Vagina (tissue), 2 donors: ENCODE measurements at places on chromosomes 16 and 17.
A peak's percentile ranks its signal among the peaks of the same experiment; 100 is the strongest.

GRCh38 chr16:82634955-82635610 is 8.3 kb downstream of the CDH13 start:
- no peak for DNase-seq

DNA sequence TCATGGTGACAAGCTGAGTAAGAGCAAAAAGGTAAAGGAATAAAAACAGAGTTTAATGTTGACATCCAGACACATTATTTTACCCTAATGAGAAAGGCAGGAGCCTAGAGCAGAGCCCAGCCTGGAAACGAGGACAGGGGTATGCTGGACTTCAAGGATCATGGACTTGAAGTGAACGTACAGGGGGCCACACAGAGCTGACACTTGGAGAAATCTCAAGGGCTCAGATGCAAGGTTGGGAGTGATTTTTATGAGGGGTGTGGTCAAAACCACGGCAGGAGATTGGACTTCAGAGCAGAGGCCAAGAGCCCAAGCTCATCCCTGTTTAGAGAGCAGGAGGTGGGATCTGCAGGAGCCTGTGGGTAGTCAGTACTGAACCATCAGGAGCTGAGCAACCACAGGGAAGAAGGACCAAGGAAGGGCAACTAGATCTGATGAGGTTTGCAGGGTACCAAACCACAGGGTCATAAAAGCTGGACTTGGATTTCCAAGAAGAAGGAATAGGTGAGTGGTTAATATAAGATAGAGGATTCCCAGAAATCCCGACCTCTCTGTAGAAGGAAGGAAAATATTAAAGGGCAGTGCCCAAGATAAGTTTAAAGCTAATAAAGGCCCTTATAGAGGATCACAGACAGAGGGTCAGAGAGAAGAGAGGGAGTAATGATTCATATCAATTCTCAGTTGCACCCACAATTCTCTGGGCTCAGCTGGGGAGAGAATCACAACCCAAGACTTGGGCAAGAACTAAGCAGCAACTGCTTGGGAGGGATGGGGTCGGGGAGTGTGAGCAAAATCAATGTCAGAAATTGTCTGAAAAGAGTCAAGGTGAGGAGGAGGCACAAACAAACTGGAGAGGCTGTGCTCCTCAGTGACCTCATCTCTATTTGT is 331.7 kb downstream of the SOX9 start:
- no peak for DNase-seq

DNA sequence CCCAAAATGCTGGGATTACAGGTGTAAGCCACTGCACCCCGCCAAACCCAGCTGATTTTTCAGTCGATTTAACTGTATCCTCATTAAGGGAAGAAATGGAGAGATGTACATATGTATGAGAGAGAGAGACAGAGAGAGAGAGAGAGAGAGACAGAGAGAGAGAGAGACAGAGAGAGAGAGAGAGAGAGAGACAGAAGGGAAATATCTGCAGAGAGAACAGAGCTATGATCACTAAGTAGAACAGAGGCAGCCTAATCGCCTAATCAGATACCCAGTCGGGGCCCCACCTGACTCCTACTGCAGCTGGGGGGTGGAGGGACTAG is 70.0 kb downstream of the RBBP6 start:
- DNase-seq: no peak

DNA sequence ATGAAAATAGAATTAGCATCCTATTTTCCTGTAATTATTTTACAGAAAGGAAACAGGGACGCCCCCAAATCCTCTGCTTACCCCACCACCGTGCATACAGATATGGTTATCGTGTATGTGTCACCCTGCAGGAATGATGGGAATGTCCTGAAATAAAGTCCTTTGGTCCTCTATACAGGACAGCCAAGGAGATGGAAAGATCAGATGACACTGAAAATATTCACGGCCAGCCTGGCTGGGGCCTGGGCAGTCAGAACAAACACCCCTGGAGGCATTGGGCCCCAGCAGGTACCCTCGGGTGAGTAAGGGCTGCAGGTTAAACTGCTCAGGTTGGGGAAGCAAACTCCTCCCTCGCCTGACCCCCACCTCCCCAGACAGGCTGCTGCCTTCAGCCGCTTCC is 368.0 kb downstream of the FOXL1 start:
- no peak for DNase-seq

DNA sequence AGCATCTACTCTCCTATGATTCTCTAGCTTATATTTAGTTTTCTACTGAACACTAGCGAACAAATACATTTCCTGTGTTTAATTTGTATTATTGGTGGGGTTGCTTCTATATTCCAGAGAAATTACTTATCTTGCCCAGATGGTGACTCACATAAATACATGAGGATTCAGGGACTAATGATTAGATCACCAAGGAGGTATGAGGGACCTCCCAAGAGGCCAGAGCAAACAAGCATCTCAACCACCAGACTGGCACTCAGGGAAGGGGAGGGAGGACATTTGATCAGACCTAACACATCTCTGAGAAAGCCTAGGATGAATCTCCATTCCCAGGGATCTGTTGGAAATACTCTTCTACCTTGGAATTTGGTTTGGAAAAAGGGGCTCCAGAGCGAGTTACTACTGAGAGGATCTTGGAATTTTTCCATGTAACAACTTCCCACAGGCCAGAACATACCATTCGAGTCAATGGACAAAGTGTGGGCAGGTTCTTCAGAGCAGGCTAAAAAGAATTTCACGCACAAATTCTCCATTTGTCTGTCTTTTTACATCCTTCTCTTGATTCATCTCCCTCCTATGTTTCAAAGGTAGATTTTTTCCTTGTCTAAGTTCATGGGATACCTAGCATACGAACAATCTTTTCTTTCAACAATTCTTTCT is 262.6 kb upstream of the MYOCD start:
- DNase-seq: peak; percentile 42
